Activated naive CD4-positive, alpha-beta T cell treated with Interleukin-2 at 50 U/mL for 16 hours (primary cell): ENCODE measurements at places on chromosomes 7 and 10.

GRCh38 chr10:129394518-129395328 lies 72.3 kb upstream of the MGMT start:
- DNase-seq = no peak

GRCh38 chr10:16612115-16612980 lies 90.7 kb upstream of the C1QL3 start:
- no peak for DNase-seq

GRCh38 chr7:17984288-17984687 lies 43.4 kb downstream of the PRPS1L1 start:
- no peak for DNase-seq

GRCh38 chr10:114070710-114071109 lies 27.0 kb downstream of the ADRB1 start:
- no peak for DNase-seq

DNA sequence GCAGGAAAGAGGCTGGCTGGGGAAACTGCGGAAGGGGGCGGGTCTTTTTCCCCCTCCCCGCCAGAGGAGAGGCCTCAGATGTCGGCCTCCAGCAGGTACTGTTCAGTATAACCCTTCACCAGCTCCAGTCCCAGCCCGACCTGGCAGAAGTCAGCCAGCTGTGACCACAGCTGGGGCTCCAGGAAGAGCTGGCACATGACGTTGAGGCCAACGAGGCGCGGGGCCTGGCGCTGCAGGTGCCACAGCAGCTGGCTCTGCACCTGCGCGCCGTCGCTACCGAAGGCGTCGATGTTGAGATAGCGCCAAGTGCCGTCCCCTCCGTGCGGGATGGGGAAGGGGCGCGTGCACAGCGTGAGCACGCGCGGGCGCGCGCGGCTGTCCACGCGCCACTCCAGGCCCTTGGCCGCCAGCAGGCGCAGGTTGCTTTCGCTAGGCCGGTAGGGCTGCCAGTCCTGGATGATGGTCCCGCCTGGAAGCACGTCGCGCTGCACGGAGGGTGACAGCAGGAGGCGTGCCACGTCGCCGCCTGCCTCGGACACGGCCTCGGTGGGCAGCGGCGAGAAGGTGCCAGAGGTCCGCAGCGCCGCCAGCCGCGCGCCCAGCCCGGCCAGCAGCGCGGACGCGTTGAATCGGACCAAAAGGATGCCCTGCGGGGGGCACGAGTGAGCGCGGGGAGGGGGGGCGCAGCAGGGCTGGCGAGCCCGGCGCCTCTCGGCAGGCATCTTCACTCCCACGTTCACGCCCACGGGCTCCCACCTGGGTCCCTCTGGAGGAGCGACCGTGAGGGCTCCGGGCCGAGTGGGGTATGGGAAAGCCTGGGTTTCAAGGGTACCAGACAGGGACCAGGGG lies 6.9 kb upstream of the VGF start:
- DNase-seq = peak; percentile 5

GRCh38 chr10:128324058-128324827 lies 198.0 kb upstream of the MKI67 start:
- no peak for DNase-seq

GRCh38 chr10:62733654-62734293 lies 70.7 kb upstream of the ADO start:
- no peak for DNase-seq

GRCh38 chr10:50528206-50528605 lies 95.5 kb downstream of the SGMS1 start:
- DNase-seq = no peak

DNA sequence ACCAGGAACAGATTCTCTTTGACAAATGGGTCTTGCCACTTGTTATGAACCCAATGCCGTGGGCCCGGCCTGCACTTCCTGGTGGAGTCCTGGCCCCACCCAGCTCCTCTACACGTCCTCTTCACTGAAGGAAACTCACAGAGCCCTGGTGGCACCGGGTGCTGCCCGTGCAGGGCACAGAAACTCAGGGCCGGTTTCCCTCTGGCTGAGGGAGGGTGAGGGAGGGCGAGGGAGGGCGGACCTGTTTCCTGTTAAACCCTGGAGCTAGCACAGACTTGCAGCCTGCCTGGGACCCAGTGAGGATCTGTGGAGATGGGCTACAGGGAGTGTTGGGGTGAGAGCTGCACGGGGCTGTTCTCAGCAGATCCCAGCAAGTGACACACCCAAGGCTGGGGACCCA lies 596.3 kb downstream of the PTPRN2 start:
- no peak for DNase-seq

DNA sequence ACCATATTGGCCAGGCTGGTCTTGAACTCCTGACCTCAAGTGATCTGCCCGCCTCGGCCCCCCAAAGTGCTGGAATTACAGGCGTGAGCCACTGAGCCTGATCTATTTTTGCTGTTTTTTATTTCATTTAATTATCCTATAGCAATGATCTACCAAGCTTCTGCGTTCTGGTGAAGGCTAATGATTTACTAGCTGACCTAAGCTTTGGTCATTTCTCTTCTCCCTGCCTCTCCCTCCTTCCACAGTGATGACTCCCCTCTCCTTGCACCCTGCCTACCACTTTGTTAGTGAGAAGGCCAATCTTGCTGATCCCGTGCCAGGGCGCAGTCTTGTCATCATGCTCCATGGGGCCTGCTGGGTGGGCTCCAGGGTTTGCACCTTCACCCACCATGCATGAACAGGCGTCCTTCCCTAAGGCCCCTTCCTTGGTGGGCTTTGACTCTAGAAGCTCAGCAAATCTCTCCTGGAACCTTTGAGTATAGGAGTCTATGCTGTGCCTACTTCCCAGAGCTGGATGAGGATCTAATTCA lies 11.9 kb upstream of the ZCCHC24 start:
- no peak for DNase-seq

DNA sequence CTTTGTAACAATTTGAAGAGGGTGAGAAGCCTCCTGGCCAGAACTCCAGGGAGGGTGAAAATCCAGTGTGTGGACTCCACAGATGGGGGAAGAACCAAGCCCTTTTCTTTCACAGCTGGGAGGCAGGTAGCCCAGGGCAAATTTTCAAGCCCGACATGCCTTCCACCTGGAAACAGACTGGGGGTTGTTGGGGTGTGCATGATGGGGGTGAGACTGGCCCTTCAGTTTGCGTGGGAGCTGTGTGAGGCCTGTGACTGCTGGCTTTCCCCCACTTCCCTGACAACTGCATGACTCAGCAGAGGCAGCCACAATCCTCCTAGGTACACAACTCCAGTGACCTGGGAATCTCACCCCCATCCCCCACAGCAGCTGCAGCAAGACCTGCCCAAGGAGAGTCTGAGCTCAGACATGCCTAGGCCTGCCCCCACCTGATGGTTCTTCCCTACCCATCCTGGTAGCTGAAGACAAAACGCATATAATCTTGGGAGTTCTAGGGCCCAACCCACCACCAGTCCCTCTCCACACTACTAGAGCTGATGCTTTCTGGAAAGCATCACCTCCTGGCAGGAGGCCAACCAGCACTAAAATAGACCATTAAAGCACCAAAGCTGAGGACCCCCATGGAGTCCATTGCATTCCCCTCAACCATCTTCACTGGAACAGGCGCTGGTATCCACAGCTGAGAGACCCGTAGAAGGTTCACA lies 445.4 kb downstream of the TFEC start:
- DNase-seq = no peak

DNA sequence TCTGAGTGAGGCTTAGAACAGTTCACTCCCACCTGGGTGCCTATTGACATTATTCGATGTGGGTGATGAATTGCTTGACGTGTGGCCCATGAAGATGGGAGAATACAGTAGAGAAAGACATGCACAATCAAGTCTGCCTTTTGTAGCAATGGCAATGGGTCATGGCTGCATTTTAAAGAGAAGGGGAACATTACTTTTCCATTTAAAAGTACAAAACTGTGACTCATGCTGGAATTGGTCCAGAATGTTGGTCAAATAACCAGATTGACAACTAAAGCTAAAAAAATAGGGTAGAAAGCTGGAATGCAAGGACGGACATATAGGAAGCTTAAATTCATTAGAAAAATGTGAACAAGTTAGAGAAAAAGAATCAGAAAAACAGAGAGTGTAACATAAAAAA lies 104.1 kb upstream of the SLC25A13 start:
- DNase-seq = no peak

GRCh38 chr7:68744036-68744435 lies 854.2 kb upstream of the AUTS2 start:
- no peak for DNase-seq

GRCh38 chr10:89741126-89741762 lies 39.9 kb downstream of the KIF20B start:
- DNase-seq = no peak

DNA sequence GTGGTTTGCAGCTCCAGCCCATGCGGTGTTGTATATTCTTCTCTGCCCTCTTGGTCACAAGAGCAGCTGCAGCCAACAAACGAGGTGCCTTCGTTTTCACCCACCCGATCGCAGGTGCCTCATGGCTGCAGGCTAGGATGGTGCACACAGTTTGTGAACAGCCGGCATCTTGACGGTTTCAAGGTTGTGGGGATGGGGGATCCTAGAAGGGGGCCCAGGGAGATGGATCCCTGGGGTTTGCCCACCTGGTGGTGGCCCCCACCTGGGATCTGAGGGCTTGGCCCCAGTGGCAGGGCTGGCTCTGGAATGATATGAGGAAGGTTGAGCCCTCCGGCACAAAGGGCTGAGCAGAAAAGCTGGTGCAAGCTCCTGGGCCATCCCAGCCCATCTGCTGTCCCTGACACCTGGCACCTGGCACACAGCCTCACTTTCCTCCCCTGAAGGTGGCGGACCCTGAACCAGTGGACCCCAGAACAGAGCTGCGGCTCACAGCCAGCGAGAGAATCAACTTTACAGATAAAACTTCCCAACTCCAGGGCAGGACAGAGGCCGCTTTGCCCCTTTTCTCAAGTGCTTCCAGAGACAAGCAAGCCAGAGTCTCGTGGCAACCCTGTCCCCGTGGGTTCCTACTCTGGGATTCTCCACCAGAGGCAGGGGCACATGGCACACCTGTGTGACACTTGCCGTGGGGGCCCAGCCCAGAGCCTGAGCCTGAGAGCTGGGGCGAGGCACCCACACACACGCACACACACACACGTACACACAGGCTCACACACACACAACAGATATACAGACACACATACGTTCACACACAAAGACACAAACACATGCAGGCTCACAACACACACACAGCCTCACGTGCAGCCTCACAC lies 177.3 kb upstream of the PPP2R2D start:
- no peak for DNase-seq

GRCh38 chr7:142380069-142380468 lies 122.2 kb upstream of the PRSS58 start:
- DNase-seq = no peak

DNA sequence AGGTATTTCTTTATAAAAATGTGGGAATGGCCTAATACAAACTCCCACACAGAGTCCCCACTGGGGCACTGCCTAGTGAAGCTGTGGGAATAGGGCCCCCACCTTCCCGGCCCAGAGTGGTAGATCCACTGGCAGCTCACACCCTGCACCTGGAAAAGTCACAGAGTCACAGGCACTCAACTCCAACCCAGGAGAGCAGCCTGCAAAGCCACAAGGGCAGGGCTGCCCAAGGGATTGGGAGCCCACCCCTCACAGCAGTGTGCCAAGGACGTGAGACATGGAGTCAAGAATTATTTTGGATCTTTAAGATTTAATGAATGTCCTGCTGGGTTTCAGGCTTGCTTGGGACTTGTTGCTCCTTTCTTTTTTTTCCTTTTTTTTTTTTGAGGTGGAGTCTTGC lies 5.3 kb upstream of the DNAJC12 start:
- DNase-seq = no peak

DNA sequence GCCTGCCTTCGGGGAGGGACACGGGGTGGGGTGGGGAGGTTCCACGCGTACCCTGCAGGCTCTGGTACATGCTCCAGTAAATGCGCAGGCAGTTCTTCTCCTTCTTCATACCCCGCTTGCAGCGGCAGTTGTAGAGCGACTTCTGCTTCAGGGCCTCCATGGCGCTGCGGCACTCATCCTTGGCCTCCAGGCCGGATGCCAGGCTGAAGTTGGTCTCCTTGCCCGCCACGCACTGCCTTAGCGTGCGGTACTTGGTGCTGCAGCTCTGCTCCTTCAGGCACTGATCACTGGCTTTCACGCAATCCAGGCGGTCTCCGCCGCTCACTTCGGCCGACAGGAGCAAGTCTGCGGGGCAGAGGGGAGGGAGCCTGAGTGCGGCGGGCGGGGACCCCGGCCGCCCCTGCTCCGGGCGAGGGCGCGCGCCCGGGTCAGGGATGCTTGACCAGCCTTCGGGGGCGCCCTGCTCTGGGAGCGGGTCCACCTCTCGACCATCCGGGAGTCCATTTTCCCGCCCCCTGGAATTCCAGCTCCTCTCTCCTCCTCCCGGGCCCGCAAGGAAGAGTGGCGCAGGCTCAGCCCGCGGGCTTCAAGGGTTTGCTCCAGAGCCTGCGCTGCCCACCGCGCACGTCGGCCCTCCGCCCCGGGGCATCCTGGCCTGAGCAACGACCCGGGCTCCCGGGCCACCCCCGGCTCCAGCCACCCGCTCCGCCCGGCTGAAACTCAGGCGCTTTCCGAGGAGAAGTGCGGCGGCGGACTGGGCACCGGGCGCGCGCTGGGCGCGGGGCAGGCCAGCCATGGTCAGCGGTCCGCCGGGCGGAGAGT lies 2.0 kb downstream of the GFRA1 start:
- DNase-seq = no peak

- DNase-seq = no peak
These were observed 13.3 kb upstream of the PRDX3 start for GRCh38 chr10:119191881-119192280.

GRCh38 chr7:47803846-47804245 lies 144.4 kb downstream of the PKD1L1 start:
- no peak for DNase-seq

- DNase-seq = no peak
These were observed 376.9 kb upstream of the NRG3 start for GRCh38 chr10:81498011-81498551.

DNA sequence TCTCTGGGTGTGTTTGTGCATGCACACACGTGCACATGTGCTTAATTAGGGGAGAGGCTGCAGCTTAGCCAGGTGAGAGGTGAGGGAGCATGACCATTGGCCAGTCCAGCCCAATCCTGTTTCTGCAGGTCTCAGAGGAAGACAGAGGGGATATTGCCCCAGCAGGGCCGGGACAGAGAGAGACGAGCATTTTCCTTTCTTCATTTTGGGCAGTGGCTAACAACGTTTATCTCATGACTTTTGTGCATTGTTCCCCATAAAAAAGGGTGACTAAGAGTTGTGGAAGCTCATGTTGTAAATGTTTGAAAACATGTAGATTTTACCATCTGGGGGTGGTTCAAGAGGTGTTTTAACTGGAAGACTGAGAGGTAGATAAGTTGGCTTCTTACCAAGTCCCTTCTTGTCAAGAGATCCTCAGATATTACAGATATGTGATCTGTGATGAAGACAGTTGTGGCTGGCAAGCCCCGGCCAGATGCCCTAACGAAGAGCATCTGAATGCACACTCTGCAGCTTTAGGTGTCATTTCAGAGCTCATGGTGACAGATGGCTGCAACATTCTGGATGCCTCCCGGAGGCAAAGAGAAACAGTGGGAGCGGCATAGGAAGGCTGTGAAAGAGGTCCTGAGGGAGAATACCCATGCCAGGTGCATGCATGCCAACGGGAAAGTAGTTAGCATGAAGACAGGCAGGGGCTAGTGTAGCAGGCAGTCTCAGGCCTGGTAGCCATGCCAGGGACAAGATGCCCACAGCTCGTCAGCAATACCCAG lies 16.7 kb upstream of the DMBT1 start:
- no peak for DNase-seq
